Activated T-cell treated with anti-CD3 and anti-CD28 coated beads for 4 hours (primary cell): ENCODE measurements at places on chromosomes 2 and 18.

DNA sequence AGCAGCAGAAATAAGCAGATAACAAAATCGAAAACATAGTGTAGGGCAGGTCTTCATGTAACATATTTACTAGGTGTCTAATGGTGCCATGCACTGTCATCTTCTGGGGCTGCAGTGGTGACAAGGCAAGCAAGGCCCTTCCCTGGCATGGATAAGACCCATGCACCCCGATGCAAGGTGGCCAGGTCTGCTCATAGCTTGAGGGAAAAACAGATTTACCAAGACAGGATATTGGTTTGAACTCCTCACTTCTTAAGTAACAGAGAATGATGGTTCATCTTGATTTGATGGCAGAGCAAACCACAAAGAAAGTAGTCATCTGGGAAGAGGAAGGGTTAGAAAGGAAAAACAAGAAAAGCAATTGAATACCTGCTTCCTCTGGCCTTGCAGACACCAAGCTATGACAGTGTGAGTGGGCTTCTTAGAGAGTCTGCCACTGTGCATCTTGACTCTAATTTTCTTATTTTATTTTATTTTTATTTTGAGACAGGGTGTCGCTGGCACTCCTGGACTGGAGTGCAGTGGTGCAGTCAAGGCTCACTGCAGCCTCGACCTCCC lies 35.8 kb upstream of the EML6 start:
- no peak for DNase-seq

DNA sequence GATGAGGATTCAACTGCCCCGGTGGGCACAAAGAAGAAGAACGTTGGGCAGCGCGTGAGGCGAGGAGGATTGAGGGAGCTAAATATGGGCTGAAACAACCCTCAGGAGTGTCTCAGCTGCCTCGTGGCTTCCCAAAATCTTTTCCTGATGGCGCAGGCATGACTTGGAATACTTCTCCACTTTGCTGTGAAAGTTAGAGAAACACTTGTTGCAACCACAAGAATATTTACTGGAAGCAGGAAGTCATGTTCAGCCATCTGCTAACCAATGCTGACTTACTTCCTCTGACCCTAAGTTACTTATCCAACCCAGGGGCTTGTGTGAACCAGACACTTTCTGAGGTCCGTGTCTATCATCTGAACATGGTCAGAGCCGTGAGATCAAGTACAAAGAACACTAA lies 148.8 kb downstream of the ARL4C start:
- DNase-seq: no peak

DNA sequence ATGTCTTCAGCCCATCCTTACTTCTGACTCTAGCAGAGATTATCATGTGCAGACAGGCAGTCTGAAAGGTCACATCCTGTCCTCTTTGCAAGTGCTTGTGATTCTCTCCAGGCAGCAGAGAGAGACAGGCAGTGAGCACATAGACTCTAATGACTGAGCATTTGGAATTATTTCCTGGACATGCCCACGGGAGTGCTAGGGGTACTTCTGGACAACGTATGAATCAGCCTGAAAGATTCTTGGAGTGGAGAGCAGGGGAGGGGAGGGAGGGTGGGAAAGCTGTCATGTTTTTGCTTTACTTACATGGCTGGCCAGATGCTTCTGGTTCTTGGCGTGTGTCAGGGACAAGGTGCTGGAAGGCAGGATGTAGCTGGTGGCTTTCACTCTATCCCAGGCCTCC lies 150.6 kb downstream of the RIF1 start:
- no peak for DNase-seq

GRCh38 chr2:127104166-127104660 lies 2.7 kb downstream of the BIN1 start:
- DNase-seq: no peak

DNA sequence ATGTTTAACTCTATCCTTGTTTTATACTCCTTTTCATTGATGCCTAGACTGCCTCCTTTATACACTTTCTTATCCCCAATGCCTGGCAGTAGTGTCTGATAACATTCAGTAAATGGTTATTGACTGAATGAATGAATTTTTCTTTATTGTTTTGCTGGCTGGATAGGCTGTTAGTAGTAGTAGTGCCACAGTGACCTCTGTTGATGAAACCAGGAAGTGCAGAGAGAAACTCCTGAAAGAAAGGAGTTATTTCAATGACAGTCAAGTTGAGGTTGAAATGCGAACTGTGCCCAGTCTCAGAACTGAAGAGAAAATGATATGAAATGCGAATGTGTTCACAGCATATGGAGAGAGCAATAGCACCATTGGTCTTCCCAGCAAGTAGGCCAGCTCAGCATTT lies 26.8 kb upstream of the SLC9A2 start:
- no peak for DNase-seq

GRCh38 chr2:161436411-161436810 lies 20.3 kb downstream of the TBR1 start:
- no peak for DNase-seq

- DNase-seq: no peak
Measured at GRCh38 chr2:7450833-7451190, 533.6 kb downstream of the RNF144A start.

DNA sequence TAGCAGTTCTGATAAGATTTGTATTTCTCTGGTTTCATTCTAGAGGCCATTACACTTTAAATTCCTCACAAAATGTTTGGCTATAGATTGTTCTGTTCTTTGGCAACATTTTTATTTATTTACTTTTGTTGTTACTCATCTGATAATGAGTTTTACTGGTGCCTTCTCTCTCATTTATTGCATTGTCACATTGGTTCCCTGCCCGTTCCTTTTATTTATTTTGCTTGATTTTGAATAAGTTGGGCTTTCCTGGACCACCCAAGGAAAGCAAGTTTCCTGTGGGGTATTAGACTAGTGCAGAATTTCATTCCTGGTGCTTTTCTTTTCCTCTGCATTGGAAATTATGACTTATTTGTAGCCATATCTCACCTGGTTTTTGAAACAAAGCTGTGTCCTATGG lies 232.0 kb downstream of the SOCS6 start:
- DNase-seq: no peak

- no peak for DNase-seq
Measured at GRCh38 chr2:120390381-120391055, 44.6 kb downstream of the INHBB start.

- DNase-seq: no peak
Measured at GRCh38 chr2:143499061-143499460, 369.8 kb downstream of the ARHGAP15 start.

GRCh38 chr18:2854875-2855274 lies 8.1 kb downstream of the EMILIN2 start:
- DNase-seq: no peak

GRCh38 chr18:25093141-25093540 lies 258.8 kb downstream of the ZNF521 start:
- no peak for DNase-seq

GRCh38 chr2:45394216-45394615 lies 216.9 kb downstream of the SRBD1 start:
- no peak for DNase-seq

- no peak for DNase-seq
Measured at GRCh38 chr2:120466704-120467054, 120.7 kb downstream of the INHBB start.

- no peak for DNase-seq
Measured at GRCh38 chr2:17470855-17471641, 47.2 kb downstream of the RAD51AP2 start.
